ENCODE measurements at places on chromosomes 1 and 21.
A peak's percentile ranks its signal among the peaks of the same experiment; 100 is the strongest.

- DNase-seq, result peak; percentile 78
Observed at GRCh38 chr1:156815307-156815826, 1.3 kb downstream of the SH2D2A start.

DNA sequence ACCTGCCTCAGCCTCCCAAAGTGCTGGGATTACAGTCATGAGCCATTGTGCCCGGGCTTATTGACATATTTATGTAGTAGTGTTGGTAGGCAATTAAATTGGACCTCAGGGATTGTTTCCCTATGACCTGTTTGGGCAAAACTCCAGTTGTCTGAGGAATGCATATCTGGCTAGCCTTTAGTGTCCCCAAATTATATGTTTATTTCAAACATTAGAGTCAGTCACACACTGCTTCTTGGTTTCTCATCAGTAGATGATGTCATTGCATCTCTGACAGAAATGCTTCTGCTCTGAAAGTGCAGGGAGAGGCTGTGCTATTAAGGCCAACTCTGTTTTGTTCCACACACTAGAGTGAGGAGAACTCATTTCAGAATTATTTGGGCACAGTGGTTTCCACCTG, 12.5 kb downstream of the PIP5K1A start:
- peak; percentile 41 for DNase-seq

- peak; percentile 24 for DNase-seq
Observed at GRCh38 chr1:235329139-235329902, 951 bp downstream of the GGPS1 start.

- DNase-seq, result no peak
Observed at GRCh38 chr1:8347635-8348034, 29.7 kb downstream of the SLC45A1 start.

GRCh38 chr1:32289256-32289655, 2.6 kb upstream of the HDAC1 start:
- DNase-seq, result no peak

GRCh38 chr21:44354001-44354405, 582 bp downstream of the TRPM2 start:
- DNase-seq, result no peak

- DNase-seq, result peak; percentile 20
Observed at GRCh38 chr1:244097523-244098405, 46.7 kb downstream of the ZBTB18 start.

DNA sequence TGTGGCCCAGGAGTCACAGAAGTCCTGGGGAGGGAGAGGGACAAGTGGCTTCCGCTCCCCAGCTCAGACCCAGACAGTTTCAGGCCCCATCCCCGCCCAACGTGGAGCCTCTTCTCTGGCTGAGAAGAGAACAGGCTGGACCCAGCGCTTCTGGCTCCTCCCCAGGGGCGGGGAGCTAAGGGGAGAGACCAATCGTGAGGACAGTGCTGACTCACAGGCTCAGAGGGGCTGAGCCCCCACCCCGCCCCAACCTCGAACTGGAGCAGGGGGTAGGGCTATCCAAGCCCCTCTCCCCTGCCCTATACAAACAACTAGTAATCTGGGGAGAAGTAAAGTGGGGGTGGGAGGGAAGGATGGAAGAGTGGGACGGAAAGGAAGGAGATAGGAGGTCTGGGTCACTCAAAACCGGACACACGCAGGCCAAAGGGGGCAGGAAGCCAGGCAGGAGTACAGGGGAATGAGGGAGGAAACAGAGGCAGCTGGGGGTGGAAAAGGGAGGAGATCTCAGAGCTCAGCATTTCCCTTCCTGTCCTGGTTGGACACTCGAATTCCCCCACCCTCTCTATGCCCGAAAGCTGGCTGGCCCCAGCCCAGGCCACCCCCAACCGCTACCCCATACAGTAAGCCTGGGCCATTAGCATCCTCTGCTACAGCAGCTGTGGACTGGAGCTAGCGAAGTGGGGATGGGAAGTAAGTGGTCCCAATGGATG, at the start of gene SHC1:
Gene SHC1 (minus strand): TSS at position 117 of the 710 bp plus-strand sequence. CDS start 221 bp downstream, outside the sequence.
- peak; percentile 96 for DNase-seq

- no peak for DNase-seq
Observed at GRCh38 chr21:26965040-26965906, 1.6 kb downstream of the ADAMTS5 start.

DNA sequence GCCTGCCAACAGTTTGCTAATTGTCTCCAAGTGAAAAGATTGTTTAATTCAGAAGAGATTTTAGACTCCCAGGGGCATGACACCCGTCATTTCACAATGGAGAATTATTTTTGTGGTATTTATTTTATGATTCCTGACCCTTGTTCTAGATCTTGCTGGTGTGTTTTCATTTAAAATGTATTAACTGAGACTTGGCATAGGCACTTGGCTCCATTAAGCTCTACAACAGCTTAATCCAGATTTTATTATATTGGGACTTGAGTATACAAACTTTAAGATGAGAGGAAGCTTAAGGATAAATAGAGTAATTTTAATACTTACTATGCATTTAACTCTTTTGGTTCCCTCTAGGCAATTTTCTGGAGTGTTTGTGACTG, 101.3 kb upstream of the KCNE2 start:
- peak; percentile 51 for DNase-seq

- DNase-seq, result no peak
Observed at GRCh38 chr1:100348549-100349144, 3.7 kb upstream of the CDC14A start.

DNA sequence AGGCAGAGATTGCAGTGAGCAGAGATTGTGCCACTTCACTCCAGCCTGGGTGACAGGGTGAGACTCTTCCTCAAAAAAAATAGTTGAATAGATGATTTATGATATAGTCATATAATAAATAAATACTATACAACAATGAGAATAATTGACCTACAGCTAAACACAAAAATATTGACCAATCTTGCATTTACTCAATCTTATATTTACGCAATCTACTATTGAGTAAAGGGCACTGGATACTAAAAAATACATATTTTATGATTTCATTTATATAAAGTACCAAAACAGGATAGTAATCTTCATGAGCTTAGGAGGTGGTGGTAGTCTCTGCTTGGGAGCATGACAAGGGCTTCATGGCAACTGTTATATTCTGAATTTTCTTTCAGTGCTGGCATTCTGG, 19.1 kb upstream of the GBP3 start:
- no peak for DNase-seq

DNA sequence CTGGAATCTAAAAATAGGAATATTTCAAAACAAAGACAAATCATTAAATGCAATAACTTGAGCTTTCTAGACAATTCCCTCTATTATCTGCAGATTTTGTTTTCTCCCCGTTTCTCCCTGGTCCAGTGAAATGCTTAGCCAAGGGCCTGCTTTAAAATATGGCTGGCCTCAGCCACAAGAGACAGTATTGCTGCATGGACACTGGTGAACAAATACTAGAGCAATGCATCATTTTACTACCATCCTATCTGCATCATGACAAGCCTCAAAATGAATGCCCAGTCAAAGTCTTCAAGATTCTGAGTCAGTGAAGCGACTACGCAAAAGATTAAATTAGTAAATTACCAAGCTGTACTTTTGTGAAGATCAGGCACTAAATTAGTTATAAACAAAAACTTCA, 80.5 kb downstream of the ENAH start:
- peak; percentile 14 for DNase-seq

GRCh38 chr21:45267390-45267760, 20.3 kb downstream of the POFUT2 start:
- DNase-seq, result no peak

DNA sequence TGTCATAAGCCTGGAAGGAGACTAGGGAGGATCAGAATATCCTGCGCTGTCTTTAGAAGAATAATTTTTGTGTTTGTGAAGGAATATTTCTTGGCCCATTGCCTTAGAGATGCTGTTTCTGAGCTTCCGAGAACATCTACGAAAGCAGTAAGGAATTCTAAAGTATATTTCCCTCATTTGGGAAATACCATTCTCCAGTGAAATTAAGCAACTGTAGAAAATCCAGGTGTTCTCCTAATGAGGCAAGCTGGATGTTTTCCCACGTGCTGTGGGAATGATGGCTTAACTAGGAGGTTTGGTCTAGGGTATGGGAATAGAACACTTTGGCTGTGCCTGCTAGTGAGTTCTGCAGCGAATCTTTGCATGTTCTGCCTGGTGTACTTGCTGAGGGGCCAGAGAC, 168.9 kb upstream of the KIAA0040 start:
- DNase-seq, result no peak

DNA sequence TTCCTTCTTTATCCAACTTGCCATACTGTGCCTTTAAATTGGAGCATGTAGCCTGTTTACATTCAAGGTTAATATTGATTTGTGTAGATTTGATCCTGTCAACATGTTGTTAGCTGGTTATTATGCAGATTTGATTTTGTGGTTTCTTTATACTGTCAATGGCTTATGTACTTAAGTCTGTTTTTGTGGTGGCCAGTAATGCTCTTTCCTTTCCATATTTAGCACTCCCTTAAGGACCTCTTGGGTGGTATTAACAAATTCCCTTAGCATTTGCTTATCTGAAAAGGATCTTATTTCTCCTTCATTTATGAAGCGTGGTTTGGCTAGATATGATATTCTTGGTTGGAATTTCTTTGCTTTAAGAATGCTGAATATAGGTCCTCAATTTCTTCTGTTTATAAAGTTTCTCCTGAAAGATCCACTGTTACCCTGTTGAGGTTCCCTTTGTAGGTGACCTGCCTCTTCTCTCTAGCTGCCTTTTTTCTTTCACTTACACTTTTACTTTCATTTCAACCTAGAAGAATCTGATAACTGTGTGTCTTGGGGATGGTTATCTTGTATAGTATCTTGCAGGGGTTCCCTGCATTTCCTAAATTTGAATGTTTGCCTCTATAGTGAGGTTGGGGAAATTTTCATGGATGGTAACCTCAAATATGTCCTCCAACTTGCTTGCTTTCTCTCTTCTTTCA, 86.9 kb upstream of the NEGR1 start:
- DNase-seq, result no peak

GRCh38 chr1:60487565-60488345, 414.2 kb upstream of the C1orf87 start:
- no peak for DNase-seq

GRCh38 chr1:3139871-3140361, 70.9 kb downstream of the PRDM16 start:
- no peak for DNase-seq

- peak; percentile 92 for DNase-seq
Observed at GRCh38 chr21:34865400-34866241, 183.5 kb downstream of the RUNX1 start.

GRCh38 chr1:207992677-207993236, 81.8 kb upstream of the CD34 start:
- no peak for DNase-seq

DNA sequence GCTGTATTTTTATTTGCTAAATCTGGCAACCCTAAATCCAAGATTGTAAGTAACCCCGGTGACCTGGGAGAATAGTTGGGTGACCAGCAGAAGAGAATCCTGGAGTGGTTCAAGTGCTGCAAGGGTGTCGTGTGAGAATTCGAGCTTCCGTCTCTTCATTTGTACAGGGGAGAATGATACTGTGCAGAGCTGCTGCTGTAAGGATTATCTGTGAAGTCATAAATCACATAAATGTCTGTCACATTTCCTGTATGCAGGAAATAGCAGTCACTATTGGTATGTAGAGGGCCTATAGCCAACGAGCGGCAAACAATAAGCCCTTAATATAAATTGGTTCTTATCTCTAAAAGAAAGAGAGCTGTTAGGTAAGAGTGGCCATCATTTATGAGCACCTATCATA, 90.7 kb downstream of the ATP1A1 start:
- no peak for DNase-seq

DNA sequence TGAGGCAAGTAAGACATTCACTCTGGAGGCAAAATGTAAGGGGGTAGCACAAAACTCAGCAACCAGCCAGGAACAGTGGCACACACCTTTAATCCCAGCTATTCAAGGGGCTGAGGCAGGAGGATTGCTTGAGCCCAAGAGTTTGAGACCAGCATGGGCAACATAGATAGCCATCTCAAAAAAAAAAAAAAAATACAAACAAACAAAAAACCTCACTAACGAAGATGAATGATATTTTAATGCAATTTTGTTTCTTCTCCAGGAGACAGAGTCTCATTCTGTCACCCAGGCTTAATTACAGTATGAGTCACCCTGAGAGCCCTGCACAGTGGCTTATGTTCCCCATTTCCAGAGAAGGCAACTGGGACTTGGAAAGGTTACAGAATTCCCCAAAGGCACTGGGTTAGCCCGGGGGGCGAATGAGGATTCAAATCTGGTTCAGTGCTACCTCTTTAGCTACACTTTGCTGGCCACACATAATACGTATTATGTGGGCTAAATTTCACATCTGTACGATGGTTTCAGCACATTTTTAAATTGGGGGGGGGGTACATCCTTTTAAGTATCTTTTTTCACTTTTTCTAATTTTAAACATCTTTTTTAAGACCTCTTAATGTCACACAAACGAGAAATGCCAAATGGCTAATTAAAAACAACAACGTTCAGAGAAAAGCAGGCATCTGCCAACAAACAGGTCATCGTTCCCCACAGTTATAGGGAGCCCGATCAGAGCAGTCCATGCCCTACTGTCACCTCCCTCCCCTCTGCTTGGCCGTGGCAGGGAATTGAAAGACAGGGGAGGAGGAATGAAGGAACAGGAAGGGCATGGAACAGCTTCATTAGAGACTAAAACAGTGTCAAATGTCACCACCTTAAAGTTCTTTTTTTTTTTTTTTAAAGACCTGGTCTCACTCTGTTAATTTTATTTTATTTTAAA, 3.5 kb downstream of the CELA2A start:
- peak; percentile 9 for DNase-seq

GRCh38 chr21:39452970-39453342, 1.2 kb downstream of the SH3BGR start:
- DNase-seq, result no peak

- DNase-seq, result peak; percentile 19
Observed at GRCh38 chr1:940107-941014, 16.6 kb downstream of the SAMD11 start.

DNA sequence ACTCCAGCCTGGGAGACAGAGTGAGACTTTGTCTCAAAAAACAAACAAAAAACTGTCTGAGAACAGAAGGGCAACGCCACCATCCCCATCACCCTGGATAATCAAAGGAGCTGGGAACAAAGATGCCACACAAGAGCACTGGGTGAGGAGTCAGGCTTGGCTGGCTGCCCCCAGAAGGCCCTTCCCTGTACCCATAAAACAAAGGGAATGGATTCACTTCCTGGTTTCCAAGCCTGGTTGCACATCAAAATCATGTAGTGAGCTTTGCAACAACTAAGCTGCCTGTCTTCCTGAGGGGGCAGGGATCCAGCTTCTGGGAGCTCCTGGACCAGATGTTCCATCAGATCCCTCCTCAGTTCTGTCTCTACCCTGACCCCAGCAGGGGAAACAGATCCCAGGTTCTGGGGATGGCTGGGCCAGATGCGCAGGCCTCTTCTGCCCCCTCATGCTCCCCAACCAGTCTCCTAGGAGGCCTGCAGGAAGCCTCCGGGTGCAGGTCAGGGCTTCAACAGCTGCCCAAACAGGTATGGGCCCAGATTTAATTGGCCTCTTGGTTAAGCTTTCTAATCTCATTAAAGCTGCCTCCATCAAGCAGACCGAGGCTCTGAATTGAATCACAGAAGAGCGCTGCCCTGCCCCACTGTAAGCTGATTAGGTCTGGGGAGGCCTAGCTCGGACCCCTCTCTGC, 97.8 kb downstream of the MRPL37 start:
- no peak for DNase-seq

Measured in fibroblast of gingiva (primary cell).